ENCODE measurements at places on chromosomes 3 and 15.
A peak's percentile ranks its signal among the peaks of the same experiment; 100 is the strongest.

DNA sequence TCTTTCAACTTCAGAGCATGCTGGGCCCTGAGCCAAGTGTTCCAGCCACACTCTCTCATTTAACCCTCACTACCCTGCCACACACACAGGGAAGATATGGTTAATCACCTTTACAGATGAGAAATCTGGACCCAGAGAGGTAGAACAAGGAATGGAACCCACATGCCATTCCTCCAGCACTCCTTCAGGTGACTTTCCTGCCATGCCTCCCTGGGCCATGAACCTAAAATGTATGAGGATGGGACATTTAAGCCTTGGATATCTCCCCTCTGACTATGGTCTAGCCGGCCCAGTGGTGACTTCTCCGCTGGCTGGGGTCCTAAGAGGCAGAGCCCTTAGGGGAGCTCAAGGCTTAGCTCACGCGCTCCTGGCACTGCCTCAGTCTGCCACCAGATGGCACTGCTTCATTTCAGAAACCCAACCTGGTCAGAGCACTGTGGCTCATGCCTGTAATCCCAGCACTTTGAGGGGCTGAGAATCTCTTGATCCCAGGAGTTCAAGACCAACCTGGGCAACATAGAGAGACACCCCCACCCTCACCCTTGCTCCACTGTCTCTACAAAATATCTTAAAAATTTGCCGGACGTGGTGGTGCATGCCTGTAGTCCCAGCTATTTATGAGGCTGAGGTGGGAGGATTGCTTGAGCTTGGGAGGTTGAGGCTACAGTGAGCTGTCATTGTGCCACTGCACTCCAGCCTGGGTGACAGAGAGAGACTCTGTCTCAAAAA, 2.2 kb upstream of the DCAF1 start:
- peak; percentile 62 for DNase-seq

DNA sequence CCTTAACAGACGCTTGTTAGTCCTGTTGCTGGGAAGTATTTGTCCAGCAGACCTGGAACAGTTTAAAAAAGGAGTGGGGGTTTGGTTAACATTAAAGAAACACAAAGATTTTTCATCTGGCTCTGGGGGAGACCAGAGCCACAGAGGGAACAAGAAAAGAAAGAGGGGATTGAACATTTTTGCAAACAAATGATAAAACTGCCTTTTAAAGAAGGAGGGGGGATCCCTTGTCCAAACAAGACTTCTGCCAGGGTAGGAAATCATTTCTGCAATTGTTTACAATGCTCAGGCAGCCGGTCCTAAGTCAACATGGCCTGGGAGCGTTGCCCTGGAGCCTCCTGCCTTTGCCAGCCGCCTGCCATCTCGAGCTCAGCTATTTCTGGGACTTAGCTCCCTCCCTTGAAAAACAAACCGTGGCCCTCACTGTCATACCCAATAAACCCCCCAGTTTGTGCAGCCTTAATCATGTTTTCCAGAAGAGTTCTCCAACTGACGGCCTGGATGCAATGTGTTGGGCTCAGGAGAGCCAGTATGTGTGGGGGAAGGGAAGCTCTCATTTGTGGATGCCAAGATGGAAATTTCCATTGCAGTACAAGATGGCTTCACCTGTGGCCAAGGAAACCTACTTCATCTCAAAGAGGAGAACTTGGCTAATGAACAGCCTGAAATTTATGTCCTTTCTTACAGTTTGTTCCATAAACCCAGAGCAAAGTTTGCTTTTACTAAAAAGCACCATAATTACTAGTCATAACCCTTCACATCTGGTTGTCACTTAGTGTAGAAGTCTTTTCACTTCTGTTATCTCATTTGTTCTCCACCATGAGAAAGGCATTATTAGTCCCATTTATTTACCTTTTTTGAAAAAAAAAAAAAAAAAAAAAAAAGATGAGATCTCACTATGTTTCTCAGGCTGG, 75.9 kb upstream of the RNU6-1 start:
- no peak for DNase-seq

GRCh38 chr3:100195375-100195774, 65.4 kb upstream of the TBC1D23 start:
- DNase-seq = no peak

GRCh38 chr3:43738305-43738704, 47.6 kb downstream of the ABHD5 start:
- no peak for DNase-seq

DNA sequence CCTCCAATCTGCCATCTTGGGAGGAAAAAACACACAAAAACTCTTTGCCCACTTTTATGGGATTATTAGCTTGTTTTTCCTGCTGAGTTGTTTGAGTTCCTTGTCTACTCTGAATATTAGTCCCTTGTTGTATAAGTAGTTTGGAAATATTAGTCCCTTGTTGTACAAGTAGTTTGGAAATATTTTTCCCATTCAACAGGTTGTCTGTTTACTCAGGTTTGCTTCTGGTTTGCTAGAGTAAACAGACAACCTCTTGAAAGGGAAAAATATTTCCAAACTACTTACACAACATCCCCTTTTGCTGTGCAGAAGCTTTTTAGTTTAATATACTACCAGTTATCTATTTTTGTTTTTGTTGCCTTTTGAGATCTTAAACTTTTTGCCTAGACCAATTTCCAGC, 193.3 kb upstream of the MANF start:
- DNase-seq = no peak

DNA sequence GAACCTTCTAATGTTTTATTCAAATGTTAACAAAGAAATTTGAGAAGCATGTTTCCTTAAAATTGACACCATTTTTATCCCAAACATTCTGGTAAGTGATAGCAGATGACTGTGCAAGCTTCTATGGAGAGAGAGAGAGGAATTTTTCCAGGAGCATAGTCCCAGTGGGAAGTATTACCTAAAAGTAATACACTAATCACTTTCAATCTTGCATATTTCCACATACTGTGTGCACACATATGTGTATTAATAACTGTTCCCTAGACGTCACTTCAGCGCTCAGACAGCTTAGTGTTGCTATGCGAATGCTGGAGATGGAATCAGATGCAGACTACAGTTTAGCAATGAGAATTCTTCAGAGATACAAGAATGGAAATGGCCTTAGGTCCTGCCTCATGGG, 424.3 kb upstream of the TPRG1 start:
- DNase-seq = no peak

DNA sequence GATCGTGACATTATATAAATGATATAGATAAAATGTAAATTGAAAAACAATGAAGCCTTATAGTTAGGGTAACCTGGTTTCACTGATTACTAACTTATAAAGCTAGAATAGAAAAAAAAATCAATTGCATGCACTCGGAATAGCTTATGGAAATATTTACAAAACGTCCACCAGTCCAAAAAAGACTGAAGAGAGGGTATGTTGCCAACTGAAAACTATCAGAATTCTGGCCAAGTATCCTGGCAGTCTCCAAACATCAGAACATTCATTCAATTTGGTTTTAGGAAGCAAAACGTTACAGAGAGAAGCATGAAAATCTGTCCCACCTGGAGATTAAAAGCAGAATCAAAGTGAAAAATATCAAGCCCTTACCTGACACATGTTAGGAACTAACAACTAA, 892.4 kb downstream of the ROBO1 start:
- DNase-seq = no peak

DNA sequence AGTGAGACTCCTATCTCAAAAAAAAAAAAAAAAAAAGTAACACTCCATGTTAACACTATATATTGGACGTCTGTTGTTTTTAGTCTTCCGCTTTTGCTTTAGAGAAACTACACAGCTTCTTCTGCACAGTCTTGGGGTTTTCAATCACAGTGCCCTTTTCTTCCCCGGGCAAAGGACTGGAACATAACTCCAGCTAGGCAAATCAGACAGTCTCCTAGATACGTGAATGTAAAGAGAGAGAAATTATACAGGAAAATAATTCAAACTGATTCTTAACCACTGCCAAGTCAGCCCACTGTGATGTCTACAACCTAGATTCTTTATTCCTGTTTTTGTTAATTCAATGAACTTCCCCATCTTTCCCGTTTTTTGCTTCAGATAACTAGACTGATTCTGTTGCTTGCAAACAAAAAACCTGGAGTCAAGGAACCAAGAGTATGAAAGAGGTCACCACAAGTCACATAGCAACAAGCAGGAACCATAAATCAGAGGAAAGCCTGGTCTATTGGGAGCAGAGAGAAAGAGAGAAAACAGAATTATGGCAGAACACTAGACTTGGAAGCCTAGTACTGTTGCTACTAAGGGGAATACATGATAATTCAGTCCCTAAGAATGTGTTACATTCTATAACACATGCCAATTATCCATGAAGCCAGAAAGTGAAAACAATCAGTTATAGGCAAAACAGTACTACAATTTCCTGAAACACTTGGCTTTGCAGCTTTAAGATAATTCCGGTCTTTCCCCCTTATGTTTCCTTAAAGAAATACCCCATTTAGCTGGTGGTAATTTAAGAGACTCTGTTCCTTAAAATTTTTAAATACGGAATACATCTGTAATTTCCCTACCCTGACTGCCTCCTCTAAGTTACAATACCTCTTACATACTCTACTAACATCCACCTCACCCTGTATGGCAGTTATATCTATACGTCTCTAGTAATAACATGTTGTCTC, 63.1 kb downstream of the TBL1XR1 start:
- DNase-seq = no peak

- no peak for DNase-seq
These were observed 7.6 kb downstream of the NR1D2 start for GRCh38 chr3:23952646-23953045.

- DNase-seq = no peak
These were observed 556 bp downstream of the CRYBG3 start for GRCh38 chr3:97822359-97822775.

GRCh38 chr3:149494759-149495580, 20.5 kb downstream of the TM4SF4 start:
- DNase-seq = no peak

DNA sequence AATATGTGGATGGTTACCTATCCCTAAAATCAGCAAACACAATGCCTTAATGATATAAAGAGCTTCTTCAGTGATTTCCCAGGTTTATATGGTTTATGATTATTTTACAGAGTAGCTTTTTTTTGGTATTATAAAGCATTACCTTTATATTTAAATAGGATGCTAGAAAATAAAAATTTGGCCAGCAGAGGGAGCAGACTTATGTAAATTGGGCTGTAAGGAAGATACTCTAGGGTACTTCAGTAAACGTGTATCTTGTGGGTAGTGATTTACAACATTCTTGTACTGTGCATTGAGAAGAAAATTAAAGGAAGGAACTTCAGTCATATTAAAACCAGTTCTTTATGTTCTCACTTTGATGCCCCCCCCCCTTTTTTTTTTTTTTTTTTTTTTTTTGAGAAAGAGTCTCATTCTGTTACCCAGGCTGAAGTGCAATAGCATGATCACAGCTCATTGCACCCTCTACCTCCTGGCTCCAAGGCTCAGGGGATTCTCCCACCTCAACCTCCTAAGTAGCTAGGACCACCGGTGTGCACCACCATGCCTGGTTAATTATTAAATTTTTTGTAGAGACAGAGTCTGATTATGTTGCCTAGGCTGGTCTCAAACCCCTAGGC, 167.9 kb downstream of the BBX start:
- no peak for DNase-seq

DNA sequence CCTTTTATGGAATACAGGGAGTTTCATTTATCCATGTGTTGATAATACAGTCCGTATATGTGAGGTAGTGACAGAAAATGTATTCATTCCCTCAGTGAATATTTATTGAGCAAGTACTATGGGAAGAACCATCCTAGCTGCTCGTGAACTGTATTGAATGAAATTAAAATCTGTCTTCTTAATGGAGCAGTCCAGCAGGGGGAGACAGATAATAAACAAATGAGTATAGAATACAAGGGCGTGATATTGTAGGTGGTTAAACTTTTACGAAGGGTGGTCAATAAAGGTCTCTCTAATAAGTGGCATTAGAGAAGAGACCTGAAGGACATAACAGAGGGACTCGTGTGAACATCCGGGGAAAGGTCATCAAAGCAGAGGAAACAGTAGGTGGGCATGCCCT, 62.7 kb upstream of the OSTN start:
- no peak for DNase-seq

GRCh38 chr3:168322941-168323340, 227.2 kb upstream of the GOLIM4 start:
- no peak for DNase-seq

DNA sequence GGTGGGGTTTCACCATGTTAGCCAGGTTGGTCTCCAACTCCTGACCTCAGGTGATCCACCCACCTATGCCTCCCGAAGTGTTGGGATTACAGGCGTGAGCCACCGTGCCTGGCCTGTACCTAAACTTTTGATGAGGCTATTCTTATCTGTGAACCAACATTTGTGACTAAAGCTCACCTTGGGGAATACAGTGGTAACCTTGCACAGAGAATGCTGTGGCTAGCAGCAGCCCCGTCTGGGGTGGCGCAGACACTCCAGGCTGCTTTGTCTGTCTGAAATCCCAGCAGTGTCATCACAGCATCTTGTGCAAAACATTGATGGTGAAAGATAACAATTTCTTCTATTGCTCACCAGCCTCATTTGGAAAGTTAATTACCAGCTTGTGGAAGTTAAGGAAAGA, 58.9 kb downstream of the CMTM8 start:
- DNase-seq = peak; percentile 38

- no peak for DNase-seq
These were observed 57.7 kb upstream of the CTNNB1 start for GRCh38 chr3:41141433-41142167.

DNA sequence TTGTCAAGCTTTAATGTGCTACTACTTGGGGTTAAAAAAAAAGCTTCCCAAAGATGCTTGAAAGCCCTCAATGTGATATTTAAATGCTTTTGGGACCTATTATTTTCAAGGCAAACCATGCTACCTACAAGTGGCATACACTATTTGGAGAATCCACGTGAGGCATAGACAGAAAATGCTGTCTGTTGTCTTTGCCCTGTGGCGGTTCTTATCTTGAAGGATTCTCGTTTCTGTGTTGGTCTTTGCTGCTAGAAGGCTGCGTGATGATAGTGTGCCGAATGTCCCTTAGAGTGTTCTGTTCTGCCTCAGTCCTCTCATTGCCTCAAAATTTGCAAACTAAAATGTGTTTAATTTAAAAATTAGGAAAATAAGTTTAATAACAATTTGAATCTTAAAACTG, 356.2 kb upstream of the RARB start:
- DNase-seq = no peak

GRCh38 chr3:101253396-101253795, 67.0 kb downstream of the IMPG2 start:
- DNase-seq = no peak

DNA sequence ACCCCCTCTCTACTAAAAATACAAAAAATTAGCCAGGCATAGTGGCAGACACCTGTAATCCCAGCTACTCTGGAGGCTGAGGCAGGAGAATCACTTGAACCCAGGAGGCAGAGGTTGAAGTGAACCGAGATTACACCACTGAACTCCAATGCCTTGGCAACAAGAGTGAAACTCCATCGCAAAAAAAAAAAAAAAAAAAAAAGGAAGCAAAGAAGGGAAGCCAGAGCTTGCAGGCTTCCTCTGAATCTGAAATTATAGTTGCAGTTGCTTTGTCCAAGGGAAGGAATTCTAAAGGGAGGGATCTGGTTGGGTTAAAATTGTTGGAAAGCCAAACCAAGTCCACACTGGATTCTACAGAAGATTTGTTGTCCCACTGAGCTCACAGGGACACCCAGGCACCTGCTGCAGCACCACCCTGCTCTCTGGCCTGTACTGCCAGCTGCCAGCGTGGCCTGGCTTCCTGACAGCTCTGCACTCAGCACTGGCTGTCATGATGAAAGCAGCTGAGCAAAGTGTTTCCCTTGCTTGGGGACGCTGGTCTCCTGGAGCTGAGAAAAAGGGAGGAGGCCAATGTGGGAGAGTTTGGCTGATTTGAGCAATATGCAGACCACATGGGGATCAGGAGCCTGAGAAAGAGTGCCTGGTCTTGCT, 88.8 kb upstream of the HES1 start:
- no peak for DNase-seq
